ENCODE measurements at places on chromosomes 6 and 20. TPM values are rescaled to one million over a fixed set of nuclear protein-coding genes. Genes with fewer than 3 reads are reported as not detected.

SMIM26 gene
- 72.0 TPM for total RNA-seq

MATN4 gene
- total RNA-seq = not detected

DNA sequence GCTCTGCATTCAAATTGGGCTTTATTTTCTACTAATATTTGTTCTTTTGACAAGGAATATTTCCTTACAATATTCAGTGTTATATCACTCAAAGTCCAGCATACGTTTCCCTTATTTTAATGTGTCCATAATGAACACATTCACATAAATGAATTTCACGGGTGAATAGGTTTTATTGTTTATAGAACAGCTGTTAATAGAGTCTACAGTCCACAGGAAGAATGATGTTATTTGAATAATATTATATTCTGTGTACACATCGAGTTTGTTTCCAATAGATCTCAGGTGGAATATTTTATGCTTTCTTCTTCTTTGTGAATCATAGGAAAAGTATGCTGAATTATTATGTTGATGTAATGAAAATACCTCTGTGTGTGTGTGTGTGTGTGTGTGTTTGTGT is 582.4 kb downstream of the CDH26 start:
- H3K36me3 ChIP-seq = no peaks in the 10 kb centered on the region
- no peak overlapping the region for H3K27ac ChIP-seq
- no peak for DNase-seq
- H3K27me3 ChIP-seq = no peaks in the 10 kb centered on the region
- H3K4me3 ChIP-seq = no peak overlapping the region
- no peaks in the 10 kb centered on the region for H3K4me1 ChIP-seq

CEP250 gene
- total RNA-seq = 27.7 TPM

- H3K27me3 ChIP-seq = no peaks in the 10 kb centered on the region
- H3K4me3 ChIP-seq = no peak overlapping the region
- DNase-seq = no peak
- no peak overlapping the region for H3K27ac ChIP-seq
- H3K4me1 ChIP-seq = no peaks in the 10 kb centered on the region
- H3K36me3 ChIP-seq = no peaks in the 10 kb centered on the region
Observed at GRCh38 chr20:11912013-11912658, 5.6 kb upstream of the BTBD3 start.

ENPP3 gene
- 10.1 TPM for total RNA-seq

MLN gene
- not detected for total RNA-seq

GRCh38 chr6:117928833-117929232 is 21.8 kb downstream of the SLC35F1 start:
- no peaks in the 10 kb centered on the region for H3K36me3 ChIP-seq
- DNase-seq = no peak
- no peaks in the 10 kb centered on the region for H3K27me3 ChIP-seq
- no peak overlapping the region for H3K27ac ChIP-seq
- H3K4me3 ChIP-seq = no peak overlapping the region

GLP1R gene
- total RNA-seq = not detected

JPH2 gene
- 6.6 TPM for total RNA-seq

DNA sequence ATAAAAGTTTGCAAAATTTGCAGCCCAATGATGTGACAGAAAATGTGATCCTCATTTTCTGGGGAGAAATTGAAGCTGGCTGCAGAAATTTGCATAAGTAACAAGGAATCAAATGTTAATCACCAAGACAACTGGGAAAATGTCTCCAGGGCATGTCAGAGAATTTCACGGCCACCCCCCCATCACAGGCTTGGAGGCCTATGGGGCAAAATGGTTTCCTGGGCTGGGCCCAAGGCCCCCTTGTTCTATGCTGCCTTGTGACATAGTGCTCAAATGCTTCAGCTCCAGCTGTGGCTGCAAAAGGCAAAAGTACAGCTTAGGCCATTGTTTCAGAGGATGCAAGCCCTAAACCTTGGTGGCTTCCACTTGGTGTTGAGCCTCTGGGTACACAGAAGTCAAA is 1202.6 kb downstream of the EPHA7 start:
- no peaks in the 10 kb centered on the region for H3K36me3 ChIP-seq
- H3K27ac ChIP-seq = no peak overlapping the region
- H3K27me3 ChIP-seq = no peaks in the 10 kb centered on the region
- no peak overlapping the region for H3K4me3 ChIP-seq
- no peaks in the 10 kb centered on the region for H3K4me1 ChIP-seq

DNA sequence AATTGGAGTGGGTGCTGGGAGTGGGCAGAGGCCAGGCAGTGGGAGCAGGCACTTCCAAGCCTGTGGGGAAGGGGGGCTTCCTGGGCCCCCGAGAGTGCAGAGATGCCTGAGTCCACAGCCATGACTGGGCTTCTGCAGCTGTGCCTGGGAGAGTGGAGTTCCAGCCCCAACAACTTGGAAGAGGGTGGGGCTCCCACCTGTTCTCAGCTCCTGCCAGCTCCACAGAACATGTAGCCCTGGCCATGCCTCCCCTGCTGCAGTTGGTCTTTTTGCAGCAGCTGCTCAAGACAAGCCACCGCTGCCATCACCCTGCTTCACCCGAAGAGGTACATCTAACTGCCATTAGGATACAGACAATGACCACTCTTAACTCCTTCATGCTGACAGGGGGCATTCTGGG is 1092.3 kb downstream of the KHDRBS2 start:
- H3K27me3 ChIP-seq = no peaks in the 10 kb centered on the region
- DNase-seq = no peak
- no peaks in the 10 kb centered on the region for H3K36me3 ChIP-seq
- no peaks in the 10 kb centered on the region for H3K4me1 ChIP-seq
- H3K27ac ChIP-seq = no peak overlapping the region
- H3K4me3 ChIP-seq = no peak overlapping the region

DNA sequence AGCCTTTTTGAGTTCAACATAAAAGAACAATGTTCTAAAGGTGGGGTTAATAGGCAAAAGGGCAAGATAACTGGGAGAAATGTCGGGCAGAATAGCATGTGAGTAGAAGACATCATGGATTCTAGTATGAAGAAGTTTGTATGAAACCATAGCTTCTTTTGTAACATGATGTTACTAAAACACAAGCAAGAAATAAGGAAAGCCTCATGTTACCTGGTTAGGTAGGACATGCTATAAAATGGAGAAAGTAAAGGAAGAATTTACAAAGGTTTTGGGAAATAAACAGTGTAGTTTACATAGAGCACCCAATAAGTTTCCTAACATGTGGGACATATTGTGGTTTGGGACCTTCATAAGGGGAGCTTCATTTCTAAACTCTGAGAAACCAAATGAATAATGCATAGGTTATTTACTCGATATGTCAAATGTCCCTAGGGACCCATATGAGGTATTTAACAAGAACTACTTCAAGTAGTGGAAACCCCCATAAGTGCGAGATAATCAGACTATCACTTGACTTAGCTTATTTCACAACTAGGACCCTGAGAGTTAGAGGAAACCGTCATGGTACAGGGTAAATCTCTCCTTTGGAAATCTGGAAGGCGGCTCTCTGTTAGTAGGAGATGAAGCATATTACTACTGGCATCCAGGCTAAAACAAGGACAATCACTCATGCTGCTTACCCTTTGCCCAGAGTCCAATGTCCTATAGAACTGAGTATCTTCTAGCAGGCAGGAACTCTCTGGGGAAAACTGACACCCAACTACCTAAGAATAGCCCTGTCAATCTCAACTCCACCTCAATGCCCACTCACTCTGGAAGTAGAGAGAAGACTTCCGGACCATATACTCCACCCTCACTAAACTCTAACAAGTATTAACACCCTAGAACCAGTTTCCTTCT is 57.5 kb downstream of the ILRUN start:
- H3K36me3 ChIP-seq = peaks cover 4% of the 10 kb centered on the region
- H3K4me1 ChIP-seq = no peaks in the 10 kb centered on the region
- H3K27me3 ChIP-seq = no peaks in the 10 kb centered on the region
- peak; percentile 68 for DNase-seq
- peak overlapping the region; percentile 82 for H3K27ac ChIP-seq

DNA sequence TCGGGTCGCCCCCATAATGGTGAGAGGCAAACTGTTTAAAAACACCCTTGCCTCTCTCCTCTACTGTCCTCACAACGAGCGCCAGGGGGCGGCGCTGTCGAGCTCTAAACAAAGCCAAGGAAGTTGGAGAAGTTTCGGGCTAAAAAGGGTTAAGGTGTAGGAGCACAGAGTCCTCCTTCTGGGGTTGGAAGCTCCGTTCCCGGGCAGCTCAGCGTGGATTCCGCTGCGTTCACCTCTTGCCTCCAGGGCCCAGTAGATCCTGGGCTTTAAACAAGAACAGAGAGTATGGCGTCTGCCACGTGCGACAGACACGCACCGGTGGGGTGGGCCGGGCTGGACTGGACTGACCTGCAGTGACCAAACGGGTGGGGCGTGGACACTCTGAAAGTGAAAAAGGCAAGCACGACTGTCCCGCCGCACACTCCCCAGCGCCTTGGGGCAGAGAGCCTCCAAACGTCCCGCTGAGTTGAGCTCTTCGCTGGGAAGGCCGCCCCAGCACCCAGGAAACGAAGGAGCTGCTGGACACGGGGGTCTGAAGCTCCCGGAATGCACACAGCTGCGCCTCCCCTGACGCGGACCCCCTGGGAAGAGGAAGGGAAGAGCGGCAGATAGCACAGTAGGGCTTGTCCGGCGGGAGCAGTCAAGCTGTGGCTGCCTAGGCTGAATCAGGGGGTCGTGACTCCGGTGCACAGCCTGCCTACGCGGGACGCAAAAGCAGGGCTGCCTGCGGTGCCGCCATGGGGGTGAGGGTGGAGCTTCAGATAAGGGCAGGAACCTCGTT is 1.6 kb upstream of the THBD start:
- peak; percentile 69 for DNase-seq
- H3K27me3 ChIP-seq = no peaks in the 10 kb centered on the region
- peaks cover 36% of the 10 kb centered on the region for H3K4me1 ChIP-seq
- H3K36me3 ChIP-seq = no peaks in the 10 kb centered on the region
- peak overlapping the region; percentile 24 for H3K4me3 ChIP-seq

DNA sequence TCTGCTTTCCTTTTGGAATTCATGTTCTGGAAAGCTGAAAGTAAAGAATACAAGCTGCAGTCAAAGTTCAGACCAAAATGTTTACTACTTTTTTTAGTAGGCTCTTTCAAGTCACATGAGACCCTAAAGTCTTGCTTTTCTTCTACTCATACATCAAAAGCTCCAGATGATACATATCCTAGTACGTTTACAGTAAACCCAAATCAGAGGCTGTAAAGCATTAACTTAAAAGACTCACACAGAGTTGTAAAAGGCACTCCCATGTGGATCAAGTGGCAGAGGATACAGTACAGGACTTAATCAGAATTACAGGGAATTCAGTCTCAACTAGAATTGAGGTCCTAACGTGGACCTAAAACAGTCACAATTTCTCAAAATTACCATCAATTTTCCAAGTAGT is 40.7 kb downstream of the STK38 start:
- no peaks in the 10 kb centered on the region for H3K27me3 ChIP-seq
- H3K36me3 ChIP-seq = no peaks in the 10 kb centered on the region
- H3K27ac ChIP-seq = no peak overlapping the region
